Type B pancreatic cell (in vitro differentiated cells): ENCODE measurements at places on chromosomes 11 and 22. TPM values are rescaled to one million over a fixed set of nuclear protein-coding genes. Genes with fewer than 3 reads are reported as not detected.

GRCh38 chr11:61963282-61964057 lies 4.0 kb downstream of the FTH1 start:
- DNase-seq, result no peak

DNA sequence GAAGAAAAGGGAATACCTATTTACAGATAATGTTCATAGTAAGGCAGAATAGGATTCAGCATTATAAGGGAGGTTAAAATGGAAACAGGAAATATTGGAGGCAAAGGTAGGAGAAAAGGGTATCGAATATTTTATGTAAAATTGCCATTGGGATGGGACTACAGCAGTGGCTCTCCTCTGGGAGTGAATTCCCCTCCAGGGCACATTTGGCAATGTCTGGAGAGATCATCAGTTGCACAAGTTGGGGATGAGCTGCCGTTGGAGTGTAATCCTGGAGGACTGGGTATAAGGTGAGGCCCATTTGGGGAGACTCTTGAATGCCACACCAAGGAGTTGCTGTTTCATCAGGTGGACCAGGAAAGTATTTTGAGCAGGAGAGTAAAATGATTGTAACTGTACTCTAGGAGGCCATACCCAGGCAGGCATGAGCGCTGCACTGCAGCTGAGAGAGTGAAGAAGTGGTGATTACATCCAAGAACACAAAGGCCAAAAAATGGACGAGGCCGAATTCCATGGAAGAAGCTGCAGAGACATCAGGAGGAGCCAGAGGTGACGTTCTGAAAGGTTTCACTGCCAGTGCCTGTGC lies 8.7 kb upstream of the ACRV1 start:
- no peak for DNase-seq

DNA sequence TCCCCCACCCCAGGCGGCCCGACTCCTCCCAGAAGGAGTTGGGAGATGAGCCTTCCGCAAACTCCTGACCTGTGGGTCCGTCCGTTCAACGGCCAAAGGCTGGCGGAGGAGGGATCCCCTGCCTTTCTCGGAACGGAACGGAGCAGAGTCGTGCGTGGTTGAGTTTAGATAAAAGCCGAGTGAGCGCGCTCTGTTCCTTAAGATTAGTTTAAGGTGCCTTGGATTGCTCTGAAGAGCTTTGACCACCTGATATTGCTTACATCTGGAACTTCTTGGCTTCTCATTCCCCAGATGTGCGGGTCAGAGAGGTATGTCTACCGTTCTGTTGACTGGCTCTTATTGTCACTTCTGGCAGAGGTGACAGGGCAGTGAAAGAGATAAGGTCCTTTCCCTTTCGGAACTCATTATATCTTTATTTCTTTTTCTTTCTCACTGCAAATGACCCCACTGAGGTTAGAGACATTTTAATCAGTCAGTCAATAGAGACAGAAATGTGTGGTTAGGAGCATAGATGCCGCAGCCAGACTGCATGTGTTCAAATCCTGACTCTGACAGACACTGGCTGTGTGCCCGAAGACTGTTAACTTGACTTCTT lies at the start of gene TRIM6:
Gene TRIM6 (plus strand): TSS at position 31 of the 595 bp plus-strand sequence. CDS start 261 bp downstream, at position 292.
- no peak for DNase-seq

- no peak for DNase-seq
Observed at GRCh38 chr22:22458387-22458786, 50.2 kb downstream of the ZNF280B start.

DNA sequence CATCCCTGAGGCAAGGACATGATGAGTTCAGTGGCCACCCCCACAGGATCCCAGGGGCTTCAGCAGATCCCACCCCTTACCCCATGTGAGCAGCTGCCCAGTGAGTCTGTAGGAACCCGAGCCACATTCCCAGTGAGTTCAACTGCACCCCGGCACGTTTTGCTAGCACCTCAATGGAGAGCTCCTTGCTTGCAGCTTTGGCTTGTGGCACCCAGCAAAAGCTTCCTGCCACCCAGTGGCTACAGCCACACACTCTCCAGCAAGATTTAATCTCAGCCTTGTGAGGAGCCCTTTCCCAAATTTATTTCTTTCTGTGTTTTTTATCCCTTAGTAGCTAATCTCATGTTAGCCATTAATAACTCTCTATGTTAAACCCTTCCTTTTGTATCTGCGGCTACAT lies 4.0 kb downstream of the SAA1 start:
- no peak for DNase-seq

- no peak for DNase-seq
Observed at GRCh38 chr11:118565051-118565450, 680 bp downstream of the IFT46 start.

DNA sequence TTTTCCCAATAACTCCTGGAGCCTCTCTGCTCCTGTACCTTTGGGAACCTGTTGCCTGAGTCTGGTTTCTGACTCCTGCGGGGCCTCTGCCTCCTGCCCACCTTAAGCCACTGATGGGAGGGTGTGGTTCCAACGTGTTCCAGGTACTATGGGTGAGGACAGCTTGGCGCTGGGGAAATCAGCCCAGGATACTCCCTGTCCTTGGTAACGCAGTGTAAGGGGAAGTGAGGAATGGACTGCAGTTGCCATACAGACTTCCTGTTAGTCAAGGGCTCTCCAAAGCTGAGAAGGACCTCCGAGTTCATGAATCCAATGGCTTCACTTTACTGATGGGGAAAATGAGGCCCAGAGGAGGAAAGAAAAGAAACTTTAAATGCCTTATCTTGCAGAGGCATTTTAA lies 1.2 kb upstream of the MARK2 start:
- no peak for DNase-seq

DNA sequence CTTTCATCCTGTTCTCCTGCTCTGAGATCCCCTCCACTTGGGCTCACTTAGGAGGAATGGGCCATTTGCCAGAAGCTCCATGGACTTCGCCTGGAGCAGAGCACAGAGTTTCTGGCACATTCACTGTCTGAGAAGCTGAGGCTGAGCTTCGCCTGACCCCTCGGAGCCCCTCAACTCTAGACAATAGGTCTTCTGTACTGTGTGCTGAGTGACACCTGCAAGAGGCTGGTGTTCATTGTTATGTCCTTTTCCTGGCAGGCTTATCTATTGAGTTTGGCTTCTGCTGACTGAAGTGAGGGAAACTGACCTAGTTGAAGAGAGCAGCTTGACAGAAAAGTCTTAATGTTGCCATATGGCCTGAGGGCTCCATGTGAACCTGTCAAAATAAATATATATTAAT lies 124.3 kb downstream of the EHF start:
- no peak for DNase-seq

DNA sequence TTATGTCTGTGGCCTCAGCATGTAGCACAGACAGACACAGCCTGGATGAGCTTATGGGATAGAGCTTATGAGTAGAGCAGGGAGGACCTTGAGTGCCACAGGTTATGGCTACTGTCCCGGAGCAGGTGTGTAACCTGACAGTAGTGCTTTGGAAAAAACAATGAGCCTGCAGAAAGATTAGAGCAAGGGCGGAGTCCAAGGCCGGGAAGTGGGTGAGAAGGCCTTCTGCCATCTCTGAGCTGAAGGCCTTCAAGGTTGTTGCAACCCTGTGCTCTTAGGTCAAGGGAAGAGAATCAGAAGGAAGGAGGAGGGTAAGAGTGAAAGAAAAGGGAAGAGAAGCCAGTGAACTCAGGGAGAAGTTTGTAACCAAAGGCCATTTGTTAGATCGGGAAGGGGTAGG lies 3.9 kb upstream of the TAGLN start:
- DNase-seq, result no peak

GRCh38 chr11:115776916-115777315 lies 272.7 kb upstream of the CADM1 start:
- no peak for DNase-seq

DNA sequence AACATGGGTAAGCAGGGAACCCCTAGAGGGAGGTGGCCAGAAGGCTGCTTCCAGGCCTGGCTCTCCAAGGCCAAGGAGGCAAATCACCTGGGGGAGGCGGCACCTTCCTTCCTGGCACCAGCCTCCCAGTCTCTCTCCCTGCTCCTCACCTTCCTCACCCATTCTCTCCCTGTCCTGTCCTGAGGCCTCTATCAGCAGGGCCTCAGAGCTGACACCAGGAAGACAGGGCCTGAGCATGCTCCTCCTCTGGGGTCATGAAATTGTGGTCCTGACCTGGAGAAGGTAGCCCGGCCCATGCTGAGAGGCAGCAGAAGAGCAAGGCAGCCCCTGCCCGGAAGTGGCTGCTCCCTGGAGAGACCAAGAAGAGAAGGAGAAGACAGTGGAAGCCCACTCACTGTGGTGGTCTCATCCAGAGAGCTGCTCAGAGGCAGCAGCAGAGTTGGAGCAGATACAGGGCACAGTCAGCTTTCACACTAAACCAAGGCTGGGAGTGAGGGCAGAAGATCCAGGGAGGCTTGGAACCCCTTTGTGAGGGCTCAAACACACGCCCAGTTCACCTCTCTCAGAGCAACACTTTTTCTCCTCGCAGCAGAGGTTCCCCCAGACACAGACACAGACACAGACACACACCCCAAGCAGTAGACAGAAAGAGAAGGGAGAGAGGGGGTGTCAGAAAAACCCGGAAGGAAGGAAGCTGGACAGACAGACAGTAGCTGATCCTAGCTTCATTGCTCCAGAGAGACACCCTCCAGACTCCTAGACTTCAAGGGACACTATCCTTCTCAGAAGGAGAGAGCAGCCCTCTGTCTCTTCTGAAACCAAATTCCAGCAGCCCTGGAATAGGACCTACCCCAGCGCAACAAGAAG lies 1.8 kb downstream of the BCL9L start:
- no peak for DNase-seq

DNA sequence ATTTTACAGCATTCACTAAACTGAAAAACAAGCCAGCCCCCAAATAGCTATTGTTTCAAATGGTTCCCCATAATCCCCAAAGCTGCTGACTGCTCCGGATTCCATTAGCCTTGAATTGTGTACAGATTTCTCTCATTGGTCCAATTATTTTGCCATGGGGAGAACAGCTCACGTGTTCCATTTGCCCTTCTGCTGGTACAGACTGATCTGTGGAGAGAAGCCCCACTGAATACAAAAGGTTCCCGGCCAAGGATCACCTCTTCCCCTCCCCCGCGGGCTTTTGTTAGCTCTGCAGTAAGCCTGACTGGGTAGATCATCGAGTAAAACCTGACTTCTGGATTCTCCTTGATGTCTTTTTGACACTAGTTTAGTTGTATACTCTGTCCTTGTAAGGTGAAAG lies 9.1 kb upstream of the MAPK8IP1 start:
- DNase-seq, result no peak

GRCh38 chr11:13669544-13670488 lies 1.3 kb downstream of the FAR1 start:
- no peak for DNase-seq

GRCh38 chr11:2165571-2165970 lies 4.6 kb upstream of the INS start:
- no peak for DNase-seq

GRCh38 chr11:70719516-70719915 lies 321.2 kb downstream of the CTTN start:
- DNase-seq, result no peak

MYH9 gene
- 277 and 364 TPM in 2 replicates for total RNA-seq

APLNR gene
- total RNA-seq, result 0.36 and 2.0 TPM in 2 replicates

P2RY2 gene
- total RNA-seq, result 12.1 and 25.3 TPM in 2 replicates
